ENCODE measurements at places on chromosomes 12 and 14. TPM values are rescaled to one million over a fixed set of nuclear protein-coding genes. Genes with fewer than 3 reads are reported as not detected.
A peak's percentile ranks its signal among the peaks of the same experiment; 100 is the strongest.

DNA sequence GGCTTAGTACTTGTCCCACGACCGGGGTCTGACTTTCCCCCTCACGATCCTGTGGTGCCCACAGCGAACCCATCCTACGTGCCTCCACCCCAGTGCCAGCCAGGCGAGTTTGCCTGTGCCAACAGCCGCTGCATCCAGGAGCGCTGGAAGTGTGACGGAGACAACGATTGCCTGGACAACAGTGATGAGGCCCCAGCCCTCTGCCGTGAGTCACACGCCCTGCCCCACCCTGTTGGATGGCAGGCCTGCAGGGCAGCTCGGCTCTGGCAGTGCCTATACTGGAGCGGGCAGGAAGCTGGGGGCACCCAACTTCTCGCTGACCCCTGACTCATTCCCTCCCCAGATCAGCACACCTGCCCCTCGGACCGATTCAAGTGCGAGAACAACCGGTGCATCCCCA, 18.3 kb upstream of the LRP1-AS start:
- no peak for DNase-seq

- no peak for DNase-seq
These were observed 29.6 kb downstream of the CHST11 start for GRCh38 chr12:104486363-104486750.

DNA sequence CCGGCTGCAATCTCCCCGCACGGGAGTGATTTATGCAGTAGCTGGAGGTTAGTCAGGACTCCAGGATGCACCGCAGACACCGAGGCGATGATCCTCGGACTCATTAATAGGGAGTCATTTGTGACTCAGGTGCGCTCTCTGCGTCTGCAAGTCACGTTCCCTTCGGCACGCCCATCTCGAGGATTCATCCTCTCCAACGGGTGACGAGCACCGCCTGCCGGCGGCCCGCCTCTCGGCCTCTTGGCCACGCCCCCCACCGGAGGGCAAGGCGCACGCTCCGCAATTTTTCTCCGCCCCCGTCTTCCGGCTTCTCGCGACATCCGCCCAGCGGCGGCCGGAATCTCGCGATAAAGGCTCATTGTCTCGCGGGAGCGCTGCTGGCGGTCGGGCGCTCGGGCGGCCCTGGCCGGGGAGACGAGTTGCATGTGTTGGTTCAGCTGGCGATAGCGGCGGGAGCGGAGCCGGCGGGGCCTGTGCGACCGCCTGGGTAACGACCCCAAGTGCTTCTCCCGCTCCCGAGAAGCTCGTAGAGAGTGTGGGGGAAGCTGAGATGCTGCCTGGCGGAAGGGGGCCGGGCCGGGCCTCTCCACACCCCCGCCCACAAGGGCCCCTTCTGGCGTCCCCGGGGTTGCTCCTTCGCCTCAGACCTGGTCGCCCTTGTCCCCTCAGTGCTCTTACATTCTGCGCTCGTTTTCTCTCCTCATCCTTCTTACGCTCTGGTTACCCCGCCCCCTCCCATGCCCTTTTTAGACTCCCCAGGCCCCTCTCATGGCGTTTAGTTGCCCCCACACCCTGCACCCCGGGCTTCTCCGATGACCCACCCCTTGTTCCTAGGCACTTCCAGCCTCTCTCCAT, at the start of gene DENR:
Gene DENR, plus strand, starts transcription at position 361 of the 855 bp plus-strand sequence. CDS start 878 bp downstream, outside the sequence.
- DNase-seq: peak; percentile 99

DNA sequence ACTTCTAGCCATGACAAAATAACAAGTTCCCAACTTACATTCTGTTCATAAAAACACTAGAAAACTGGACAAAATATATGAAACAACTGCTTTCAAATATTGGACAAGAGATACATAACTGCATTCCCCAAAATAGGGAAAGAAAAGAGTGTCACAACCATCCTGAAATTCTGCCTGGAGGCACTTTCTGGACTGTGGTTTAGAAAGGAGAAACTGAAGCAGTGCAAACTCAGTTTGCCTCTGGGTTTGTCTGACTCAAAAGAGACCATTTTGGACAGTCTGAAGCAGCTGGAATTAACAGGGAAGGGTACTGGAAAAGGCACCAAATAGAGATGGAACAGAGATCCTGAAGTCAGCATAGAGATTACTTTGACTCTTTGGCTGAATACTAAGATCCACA, 11.3 kb upstream of the SYT1 start:
- DNase-seq: no peak

Gene CHFR
- 71.4 TPM for total RNA-seq

All from activated CD4-positive, alpha-beta T cell treated with anti-CD3 and anti-CD28 coated beads, Interleukin-2, amount 10 ng/mL, durations not matched to agents 7 days and 5 days (primary cell).